Fibroblast of villous mesenchyme (primary cell): ENCODE measurements at places on chromosomes 4 and X. TPM values are rescaled to one million over a fixed set of nuclear protein-coding genes. Genes with fewer than 3 reads are reported as not detected.

The ZCCHC18 gene
- 0.43 and 0.64 TPM in 2 replicates for total RNA-seq

DNA sequence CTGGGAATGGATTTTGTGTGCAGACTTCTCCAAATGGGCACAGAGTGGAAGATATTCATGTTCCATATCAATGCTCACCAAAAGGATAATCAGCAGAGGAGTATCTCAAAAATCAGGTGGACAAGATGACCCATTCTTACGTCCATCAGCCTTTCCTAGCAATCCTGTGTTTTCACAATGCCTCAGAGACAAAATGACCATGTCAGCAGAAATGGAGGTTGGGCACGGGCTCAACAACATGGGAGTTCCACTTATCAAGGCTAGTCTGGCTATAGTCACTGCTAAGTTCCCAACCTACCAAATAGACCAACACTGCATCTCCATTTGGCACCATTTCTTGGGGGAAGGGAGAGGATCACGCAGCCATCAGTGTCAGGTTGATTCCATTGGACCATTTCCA is 179.0 kb downstream of the COX7B2 start:
- no peak for DNase-seq

The XPNPEP2 gene
- under 0.01 TPM in 1 of 2 replicates, not detected in the other for total RNA-seq

- peak; percentile 13 for DNase-seq
These were observed 210.9 kb downstream of the RTL9 start for GRCh38 chrX:110569506-110569905.

DNA sequence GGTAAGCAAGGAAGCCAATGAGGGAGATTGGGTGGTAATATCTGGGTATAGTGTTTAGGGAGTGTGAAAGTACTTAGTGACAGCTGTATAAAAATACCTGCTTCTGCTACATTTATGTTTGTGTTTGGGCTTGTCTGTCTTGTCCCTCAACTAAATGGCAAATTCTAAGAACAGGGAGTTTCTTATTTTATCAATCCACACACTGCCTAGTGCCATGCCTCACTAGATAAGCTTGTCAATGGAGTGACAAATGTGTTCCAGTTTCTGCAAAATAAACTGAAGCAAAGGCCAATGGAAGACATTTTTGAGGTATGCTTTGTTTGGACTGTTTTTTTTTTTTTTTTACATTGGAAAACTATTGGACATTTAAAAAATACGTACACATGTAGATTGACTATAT is 418.0 kb downstream of the SH2D1A start:
- DNase-seq = no peak
